ENCODE measurements at places on chromosomes 5 and 9. TPM values are rescaled to one million over a fixed set of nuclear protein-coding genes. Genes with fewer than 3 reads are reported as not detected.

The SPINK6 gene
- total RNA-seq, result not detected

The ENDOG gene
- 63.0 TPM for total RNA-seq

The GNA14 gene
- total RNA-seq, result 13.2 TPM

The GADD45G gene
- total RNA-seq, result 5.3 TPM

The SLC28A3 gene
- total RNA-seq, result 0.84 TPM

GRCh38 chr5:169832845-169833244, 147.4 kb downstream of the INSYN2B start:
- DNase-seq, result no peak

- peak; percentile 54 for DNase-seq
Measured at GRCh38 chr9:133347515-133347984, 381 bp downstream of the MED22 start.

- no peak for DNase-seq
Measured at GRCh38 chr9:91500509-91501014, 76.9 kb upstream of the NFIL3 start.

DNA sequence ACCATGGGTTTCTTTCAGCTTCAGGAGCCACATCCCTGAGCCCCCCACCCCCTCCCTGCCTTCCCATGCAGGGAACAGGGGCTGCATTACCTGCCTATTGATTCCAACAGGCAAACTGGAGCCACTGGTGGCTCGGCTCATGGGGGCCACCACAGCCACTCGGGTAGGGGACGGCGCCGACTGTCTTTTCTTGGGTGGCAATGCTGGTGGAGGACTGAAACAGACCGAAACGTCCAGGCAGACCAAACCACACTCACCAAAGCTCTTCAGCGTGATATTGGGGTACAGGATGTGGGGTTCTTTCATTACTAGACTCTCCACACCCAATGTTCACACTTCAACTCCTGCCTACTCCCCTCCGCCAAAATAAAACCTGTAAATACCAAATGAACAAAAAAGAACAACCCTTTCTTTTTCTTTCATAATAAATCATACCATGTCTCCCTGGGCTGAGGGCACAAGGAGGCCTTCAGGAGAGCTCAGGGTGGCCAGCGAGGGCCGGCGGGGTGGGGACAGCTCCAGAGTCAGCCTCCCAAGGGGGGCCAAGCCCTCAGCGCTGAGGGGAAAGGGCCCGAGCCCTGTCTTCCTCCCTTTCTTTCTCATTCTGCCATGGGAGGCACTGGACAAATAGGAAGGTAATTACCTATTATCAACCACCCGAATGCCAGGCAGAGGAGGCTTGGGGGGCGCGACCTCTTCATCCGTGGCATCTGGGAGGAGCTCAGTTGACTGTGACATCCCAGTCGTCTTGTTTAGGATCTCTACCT, 83.3 kb downstream of the PRRT1B start:
- DNase-seq, result no peak

GRCh38 chr5:109003928-109004327, 256.2 kb downstream of the FER start:
- no peak for DNase-seq

DNA sequence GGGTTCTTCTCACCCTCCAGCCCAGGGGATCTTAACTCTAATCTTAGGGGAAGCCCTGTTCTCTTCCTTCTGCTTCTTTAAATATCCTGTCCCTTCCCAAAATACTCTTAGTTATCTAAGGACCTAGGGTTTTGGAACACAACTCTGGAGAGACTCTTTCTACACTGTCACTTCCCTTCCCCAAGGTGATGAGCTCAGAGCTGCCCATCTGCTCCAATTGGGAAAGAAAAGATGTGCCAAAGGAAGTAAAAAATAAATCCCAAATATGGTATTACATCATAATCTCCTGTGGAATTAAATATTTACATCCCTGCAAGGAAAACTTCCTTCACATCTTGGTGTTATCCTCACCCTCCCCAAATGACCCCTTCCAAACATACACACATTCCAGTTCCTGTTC, 291.2 kb downstream of the EPB41L4A start:
- DNase-seq, result no peak

DNA sequence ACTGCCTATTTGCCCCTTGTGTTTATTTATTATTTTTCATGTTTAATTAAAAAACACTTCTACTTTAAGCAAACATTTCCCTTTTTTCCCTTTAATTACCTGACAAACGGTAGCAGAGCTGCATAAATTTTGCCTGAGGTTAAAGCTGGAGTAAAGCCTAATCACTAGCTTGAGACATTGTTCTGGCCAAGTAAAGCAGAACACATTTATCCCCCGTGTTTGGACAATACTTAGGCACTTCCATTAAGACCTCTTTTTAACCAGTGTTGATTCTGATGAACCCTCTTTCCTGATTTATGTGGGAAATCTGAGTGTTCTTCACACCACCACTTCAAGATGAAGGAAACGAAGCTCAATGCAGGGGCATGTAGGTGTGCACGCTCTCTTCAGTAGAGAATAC, 54.5 kb downstream of the BNC2 start:
- DNase-seq, result no peak

GRCh38 chr5:164301708-164302107, 796.3 kb downstream of the MAT2B start:
- no peak for DNase-seq
